ENCODE measurements at places on chromosomes 5 and 9. TPM values are rescaled to one million over a fixed set of nuclear protein-coding genes. Genes with fewer than 3 reads are reported as not detected.

- no peak overlapping the region for H3K27ac ChIP-seq
- no peak for DNase-seq
- H3K36me3 ChIP-seq: peaks cover 40% of the 10 kb centered on the region
- no peak overlapping the region for H3K4me3 ChIP-seq
- no peaks in the 10 kb centered on the region for H3K27me3 ChIP-seq
Measured at GRCh38 chr9:90860826-90861225, 59.2 kb downstream of the SYK start.

DNA sequence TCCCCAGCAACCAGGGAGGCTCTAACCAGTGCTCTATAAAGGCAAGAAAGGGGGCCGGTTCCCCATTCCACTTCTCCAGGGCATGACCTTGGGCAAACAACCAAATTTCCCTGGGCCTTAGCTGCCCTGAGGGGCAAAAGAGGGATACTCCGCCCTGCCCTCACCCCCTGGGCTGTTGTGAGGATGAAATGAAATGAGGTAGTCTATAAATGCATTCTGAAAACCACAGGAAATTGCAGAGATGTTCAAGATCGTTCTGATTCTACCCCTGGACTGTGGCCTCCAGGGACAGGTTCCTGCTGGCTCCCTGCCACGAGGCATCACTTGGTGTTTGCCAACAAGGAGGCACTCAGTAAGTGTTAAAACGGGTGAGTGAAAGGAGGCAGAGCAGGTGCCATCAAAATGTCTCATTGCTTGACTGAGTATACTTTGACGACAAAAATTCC, 5.7 kb downstream of the RAPGEF1 start:
- no peaks in the 10 kb centered on the region for H3K36me3 ChIP-seq
- DNase-seq: peak; percentile 87
- H3K4me1 ChIP-seq: peaks cover 75% of the 10 kb centered on the region
- no peaks in the 10 kb centered on the region for H3K27me3 ChIP-seq
- peak overlapping the region; percentile 74 for H3K27ac ChIP-seq

GRCh38 chr9:86034863-86035734, 64.3 kb downstream of the GOLM1 start:
- peaks cover 61% of the 10 kb centered on the region for H3K36me3 ChIP-seq
- H3K27me3 ChIP-seq: no peaks in the 10 kb centered on the region
- peak; percentile 52 for DNase-seq
- H3K27ac ChIP-seq: no peak overlapping the region
- no peaks in the 10 kb centered on the region for H3K4me1 ChIP-seq

DNA sequence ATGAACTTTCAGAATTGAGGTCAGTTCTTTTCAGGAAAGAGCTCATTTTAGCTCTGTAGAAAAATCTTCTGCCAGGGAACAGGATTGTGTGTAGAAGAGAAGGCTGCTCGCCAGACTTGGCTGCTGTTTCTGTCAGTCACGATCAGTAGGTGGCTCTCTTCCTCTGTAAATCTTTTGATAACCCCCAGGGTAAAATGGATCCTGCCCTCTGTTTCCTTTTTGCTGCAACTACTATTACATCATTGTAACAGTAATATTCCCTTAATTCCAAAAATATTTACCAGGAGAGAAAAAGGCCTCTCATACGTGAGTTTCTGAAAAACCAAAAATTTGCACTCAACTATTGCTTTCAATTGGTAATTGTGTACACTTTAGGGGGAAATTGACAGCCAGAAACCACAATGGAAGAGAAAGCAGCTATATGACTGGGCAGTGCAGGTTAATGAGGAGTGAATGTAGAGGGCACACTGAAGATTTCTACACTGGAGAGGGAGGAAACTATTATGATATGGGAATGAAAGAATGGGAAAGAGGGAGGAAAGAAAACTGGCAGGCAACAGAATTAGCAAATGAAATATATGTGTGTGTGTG, 12.3 kb downstream of the IFNA21 start:
- H3K36me3 ChIP-seq: no peaks in the 10 kb centered on the region
- no peak overlapping the region for H3K27ac ChIP-seq
- H3K27me3 ChIP-seq: no peaks in the 10 kb centered on the region
- H3K4me3 ChIP-seq: no peak overlapping the region

DNA sequence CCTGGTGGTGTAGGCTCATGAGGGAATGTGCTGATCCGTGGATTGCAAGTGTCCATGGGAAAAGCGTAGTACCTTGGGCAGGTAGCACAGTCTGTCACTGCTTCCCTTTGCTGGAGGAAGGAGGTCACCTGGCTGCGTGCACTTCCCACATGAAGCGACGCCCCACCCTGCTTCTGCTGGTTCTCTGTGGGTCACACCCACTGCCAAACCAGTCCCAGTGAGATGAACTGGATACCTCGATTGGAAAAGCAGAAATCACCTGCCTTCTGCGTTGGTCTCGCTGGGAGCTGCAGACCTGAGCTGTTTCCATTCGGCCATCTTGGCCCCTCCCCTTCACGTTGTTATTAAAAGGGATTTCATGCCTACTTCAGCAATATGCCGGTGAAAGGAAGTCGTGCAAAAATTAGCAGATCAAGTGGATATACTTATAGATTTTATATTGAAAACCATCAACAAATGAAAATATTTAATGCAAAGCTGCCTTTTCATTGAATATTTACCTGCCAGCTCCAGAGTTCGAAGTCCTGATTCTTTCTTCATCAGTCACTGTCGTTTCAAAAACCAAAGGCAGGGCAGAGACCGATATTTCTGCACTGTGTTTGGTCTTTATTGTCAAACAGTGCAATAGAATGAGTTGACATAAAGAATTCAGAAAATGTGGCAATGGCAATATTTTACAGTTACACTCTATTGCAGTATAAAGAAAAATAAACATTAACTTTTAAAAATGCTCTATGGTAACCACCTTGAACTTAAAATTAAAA, 123.2 kb downstream of the JAKMIP2 start:
- no peaks in the 10 kb centered on the region for H3K27me3 ChIP-seq
- H3K4me1 ChIP-seq: peaks cover 6% of the 10 kb centered on the region
- peak overlapping the region; percentile 16 for H3K27ac ChIP-seq

DNA sequence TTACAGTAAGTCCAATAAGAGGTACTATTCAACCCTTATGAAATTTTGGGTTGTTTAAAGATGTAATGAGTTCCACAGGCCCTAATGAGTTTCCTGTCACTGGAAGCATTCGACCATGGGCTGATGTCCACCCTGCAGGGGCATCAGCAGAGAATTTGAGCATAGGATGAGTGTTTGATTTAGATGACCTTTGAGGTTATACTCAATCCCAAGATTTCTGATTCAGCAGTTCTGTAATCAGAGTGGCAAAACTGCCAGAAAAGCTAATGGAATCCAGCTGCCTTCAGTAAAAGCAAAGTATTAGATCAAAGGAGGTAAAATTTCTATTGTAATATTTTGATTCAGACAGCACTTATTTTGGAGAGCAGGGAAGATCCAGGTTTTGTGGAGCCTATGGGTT, 68.3 kb downstream of the COX7C start:
- H3K4me1 ChIP-seq: no peaks in the 10 kb centered on the region
- no peak for DNase-seq
- H3K36me3 ChIP-seq: no peaks in the 10 kb centered on the region
- H3K27me3 ChIP-seq: no peaks in the 10 kb centered on the region
- H3K4me3 ChIP-seq: no peak overlapping the region

DNA sequence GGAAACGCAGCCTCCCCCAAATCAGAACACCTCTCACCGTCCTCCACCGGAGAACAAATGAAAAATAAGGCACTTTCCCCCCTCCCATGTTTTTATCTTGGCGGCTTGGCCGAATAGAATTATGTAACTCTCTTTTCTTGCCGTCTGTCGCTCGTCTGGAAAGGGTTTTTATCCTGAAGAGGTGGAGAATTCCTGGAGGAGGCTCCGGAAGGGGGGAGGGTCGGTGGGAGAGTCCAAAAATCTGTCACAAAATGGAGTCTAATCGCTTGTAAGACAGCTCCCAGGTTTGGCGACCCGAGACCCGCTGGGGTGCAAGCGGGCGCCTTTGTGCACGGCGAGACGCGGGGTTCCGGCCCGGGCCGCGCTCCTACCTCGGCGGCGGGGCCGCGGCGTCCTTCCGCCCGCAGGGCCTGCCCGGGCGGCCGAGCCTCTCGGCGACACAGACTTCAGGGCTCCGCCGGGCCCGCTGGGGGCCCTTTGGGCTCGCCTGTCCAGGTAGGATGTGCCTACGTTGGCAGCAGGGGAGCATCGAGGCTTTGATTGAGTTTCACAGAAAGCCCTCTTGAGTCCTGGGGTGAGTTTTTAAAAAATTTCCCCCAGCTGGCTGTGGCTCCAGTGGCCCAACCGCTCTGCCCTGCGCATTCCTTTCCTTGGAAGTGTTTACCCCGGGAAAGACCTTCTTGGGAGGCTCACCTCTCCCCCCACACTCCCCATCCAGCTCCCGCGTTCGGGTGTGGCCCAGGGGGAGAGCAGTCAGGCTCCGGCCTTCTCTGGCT, 5.0 kb downstream of the LMX1B start:
- no peak overlapping the region for H3K27ac ChIP-seq
- H3K4me3 ChIP-seq: no peak overlapping the region
- no peaks in the 10 kb centered on the region for H3K36me3 ChIP-seq
- peaks cover 95% of the 10 kb centered on the region for H3K27me3 ChIP-seq
- DNase-seq: no peak
- peaks cover 3% of the 10 kb centered on the region for H3K4me1 ChIP-seq

- no peaks in the 10 kb centered on the region for H3K36me3 ChIP-seq
- H3K4me1 ChIP-seq: no peaks in the 10 kb centered on the region
- no peak for DNase-seq
- no peak overlapping the region for H3K4me3 ChIP-seq
- H3K27me3 ChIP-seq: no peaks in the 10 kb centered on the region
Measured at GRCh38 chr9:130518943-130519799, 60.2 kb upstream of the FUBP3 start.

- no peak overlapping the region for H3K27ac ChIP-seq
- H3K36me3 ChIP-seq: no peaks in the 10 kb centered on the region
- peaks cover 11% of the 10 kb centered on the region for H3K27me3 ChIP-seq
- DNase-seq: no peak
Measured at GRCh38 chr5:170629566-170630175, 125.9 kb downstream of the KCNIP1 start.

DNA sequence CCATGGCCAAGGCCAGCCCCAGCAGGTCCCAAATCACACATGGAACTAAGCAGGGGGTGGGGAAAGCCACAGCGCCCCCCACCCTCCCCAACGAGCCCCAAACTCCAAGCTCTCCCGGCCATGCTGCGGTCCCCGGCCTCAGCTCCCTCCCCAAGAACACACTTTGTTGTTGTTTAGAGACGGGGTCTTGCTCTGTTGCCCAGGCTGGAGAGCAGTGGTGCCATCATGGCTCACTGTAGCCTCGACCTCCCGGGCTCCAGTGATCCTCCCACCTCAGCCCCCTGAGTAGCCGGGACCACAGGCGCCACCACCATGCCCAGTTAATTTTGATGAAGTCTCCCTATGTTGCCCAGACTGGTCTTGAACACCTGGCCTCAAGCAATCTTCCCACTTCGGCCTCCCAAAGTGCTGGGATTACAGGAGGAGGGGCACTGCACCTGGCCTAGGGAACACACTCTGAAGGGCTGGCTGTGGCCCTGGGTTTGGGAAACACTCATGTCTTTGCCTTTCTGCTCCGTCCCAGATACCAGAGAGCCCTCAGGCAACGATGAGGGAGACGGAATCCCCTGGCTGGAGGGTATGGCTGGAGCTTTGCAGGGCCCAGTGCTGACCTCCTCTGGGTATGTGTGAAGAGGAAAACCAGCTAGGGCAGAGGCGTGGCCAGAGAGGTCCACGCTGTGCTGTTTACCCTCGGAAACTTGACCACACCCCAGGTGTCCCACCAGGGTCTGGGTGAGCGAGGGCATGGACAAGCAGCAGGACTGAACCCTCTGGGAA, 53.2 kb upstream of the UBAC1 start:
- DNase-seq: no peak
- no peak overlapping the region for H3K27ac ChIP-seq
- no peak overlapping the region for H3K4me3 ChIP-seq

- H3K27me3 ChIP-seq: no peaks in the 10 kb centered on the region
- no peak overlapping the region for H3K4me3 ChIP-seq
- DNase-seq: no peak
- no peaks in the 10 kb centered on the region for H3K36me3 ChIP-seq
- H3K27ac ChIP-seq: no peak overlapping the region
Measured at GRCh38 chr5:155872629-155873220, 454.2 kb upstream of the SGCD start.

DNA sequence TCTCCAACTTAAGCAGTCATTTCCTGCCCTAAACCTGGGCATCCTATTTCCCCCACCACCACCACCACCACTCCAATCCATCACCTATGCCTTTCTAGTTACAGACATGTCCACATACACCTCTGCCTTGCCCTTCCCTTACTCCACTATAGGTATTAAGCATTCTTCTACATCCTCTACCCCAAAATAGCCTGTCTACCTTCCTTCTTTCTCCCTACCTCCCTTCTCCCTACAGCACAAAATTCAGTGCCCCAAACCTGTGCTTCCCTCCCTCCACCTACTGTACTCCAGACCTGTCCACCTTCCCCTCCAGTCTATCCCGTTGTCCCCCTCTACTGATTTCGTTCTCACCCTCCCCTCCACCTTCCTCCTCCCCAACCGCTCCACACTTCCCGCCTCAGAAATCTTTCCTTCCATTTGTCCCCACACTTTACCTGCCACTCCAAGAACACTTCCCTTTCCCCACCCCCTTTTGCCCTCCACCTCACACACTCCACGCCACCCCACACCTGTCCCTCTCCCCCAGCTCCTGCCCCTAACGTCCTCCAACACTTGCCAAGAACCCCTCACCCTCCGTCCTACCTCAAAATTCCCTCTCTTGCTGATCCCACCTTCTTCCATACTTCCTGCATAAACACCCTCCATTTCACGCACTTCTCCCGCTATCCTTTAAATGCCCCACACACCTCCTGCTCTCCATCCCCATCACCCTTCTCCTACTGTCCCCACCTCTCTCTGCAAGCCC, 1.6 kb downstream of the STRBP start:
- H3K27me3 ChIP-seq: no peaks in the 10 kb centered on the region
- peaks cover 13% of the 10 kb centered on the region for H3K4me1 ChIP-seq
- no peak overlapping the region for H3K27ac ChIP-seq
- no peaks in the 10 kb centered on the region for H3K36me3 ChIP-seq

DNA sequence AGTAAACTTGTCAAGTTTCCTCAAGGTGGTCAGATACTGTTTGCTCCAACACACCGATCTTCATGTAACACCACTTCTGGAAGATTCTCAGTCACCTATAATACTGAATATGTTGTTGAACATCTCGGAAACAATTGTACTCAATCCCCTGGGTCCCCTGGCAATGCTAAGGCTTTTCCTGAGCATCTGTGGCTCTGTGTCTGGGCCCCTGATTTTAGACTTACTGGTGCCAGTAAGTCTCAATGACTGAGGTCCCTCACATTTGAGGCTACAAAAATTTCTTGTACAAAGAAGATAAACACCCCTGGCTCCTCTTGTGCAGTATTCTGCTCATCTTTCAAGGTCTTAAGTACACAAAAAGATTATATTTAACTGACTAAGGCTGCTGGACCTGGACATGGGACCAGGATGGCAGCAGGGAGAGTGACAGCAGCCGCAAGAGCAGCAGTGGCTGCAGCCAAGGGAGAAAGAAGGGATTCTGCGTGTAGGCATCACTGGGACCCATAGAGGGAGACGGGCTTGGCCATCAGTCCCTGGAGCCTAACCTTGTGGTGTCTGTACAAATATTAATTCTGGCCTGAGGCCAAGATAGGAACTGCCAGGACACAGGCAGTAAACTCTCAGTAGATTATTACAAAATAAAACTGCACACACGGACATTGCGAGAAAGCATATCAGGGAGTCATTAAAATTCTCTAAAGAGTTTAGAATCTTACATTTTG, 49.0 kb upstream of the TNPO1 start:
- H3K27ac ChIP-seq: no peak overlapping the region
- H3K36me3 ChIP-seq: no peaks in the 10 kb centered on the region
- DNase-seq: no peak
- H3K4me3 ChIP-seq: no peak overlapping the region

NEUROG1 gene
- polyA plus RNA-seq: not detected

NUTM2F gene
- not detected for polyA plus RNA-seq

SLC25A2 gene
- polyA plus RNA-seq: 0.04 TPM

PFN3 gene
- not detected for polyA plus RNA-seq

ZNF367 gene
- polyA plus RNA-seq: 8.2 TPM

ADGRD2 gene
- polyA plus RNA-seq: not detected

Measured in large intestine (tissue), 12 donors.